Stimulated activated CD4-positive, alpha-beta T cell treated with anti-CD3 and anti-CD28 coated beads, Interleukin-1b, Interleukin-23, amount 100 ng/mL, for 48 hours (primary cell): ENCODE measurements at places on chromosomes 16 and 17.

- DNase-seq: peak; percentile 85
Observed at GRCh38 chr17:7841915-7842379, 7.9 kb downstream of the KDM6B start.

DNA sequence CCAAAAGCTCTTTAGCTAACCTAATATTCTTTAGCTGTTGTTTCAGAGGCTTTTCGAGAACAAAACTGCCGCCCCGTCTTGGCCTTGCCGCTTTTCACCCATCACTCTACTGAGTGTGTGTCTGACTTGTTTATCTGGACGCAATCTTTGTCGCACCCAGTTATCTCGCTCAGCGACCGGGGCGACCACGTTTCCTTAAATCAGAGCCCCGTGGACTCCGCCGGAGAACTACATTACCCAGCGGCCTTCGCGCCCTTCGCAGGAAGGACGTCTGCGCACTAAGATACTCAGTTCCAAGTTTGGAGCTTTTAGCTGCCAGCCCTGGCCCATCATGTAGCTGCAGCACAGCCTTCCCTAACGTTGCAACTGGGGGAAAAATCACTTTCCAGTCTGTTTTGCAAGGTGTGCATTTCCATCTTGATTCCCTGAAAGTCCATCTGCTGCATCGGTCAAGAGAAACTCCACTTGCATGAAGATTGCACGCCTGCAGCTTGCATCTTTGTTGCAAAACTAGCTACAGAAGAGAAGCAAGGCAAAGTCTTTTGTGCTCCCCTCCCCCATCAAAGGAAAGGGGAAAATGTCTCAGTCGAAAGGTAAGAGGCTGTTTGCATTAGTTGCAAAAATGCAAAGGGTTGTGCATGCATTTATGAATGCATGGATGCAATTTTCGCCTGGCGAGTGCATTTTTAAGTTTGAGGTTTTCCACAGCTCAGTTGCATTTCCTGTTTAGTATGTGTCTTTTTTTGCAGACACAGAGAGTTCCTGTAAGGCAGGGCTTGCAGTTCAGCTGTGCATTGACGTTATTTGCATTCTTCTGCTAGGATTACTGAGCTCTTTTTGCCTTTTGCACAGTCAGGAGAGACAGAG, at the start of gene MAP2K6:
MAP2K6 (plus strand) TSS at position 290 of the 867 bp plus-strand sequence; CDS start at position 578, 288 bp downstream.
- DNase-seq: peak; percentile 81

- DNase-seq: no peak
Observed at GRCh38 chr16:73610605-73611156, 562.8 kb upstream of the ZFHX3 start.

- DNase-seq: peak; percentile 46
Observed at GRCh38 chr16:1645914-1646525, 32.1 kb upstream of the JPT2 start.
